Osteocyte (in vitro differentiated cells): ENCODE measurements at places on chromosomes 12 and 14. TPM values are rescaled to one million over a fixed set of nuclear protein-coding genes. Genes with fewer than 3 reads are reported as not detected.
A peak's percentile ranks its signal among the peaks of the same experiment; 100 is the strongest.

PPFIA2 gene
- 0.65 and 0.67 TPM in 2 replicates for total RNA-seq

GPR132 gene
- 0.16 and 0.24 TPM in 2 replicates for total RNA-seq

RD3L gene
- not detected in 2 replicates for total RNA-seq

MSRB3 gene
- 75.8 and 77.3 TPM in 2 replicates for total RNA-seq

BCL2L2 gene
- total RNA-seq, result 21.6 and 27.9 TPM in 2 replicates

JPH4 gene
- total RNA-seq, result not detected in 2 replicates

KRT1 gene
- total RNA-seq, result not detected in 2 replicates

GLT8D2 gene
- total RNA-seq, result 45.4 and 64.7 TPM in 2 replicates

PRB2 gene
- total RNA-seq, result not detected in 2 replicates

VDR gene
- 1.9 and 2.7 TPM in 2 replicates for total RNA-seq

RPS6KL1 gene
- total RNA-seq, result 0.65 and 0.97 TPM in 2 replicates

RAPGEF3 gene
- 1.2 and 1.9 TPM in 2 replicates for total RNA-seq

MGP gene
- 74.1 and 92.6 TPM in 2 replicates for total RNA-seq

DNA sequence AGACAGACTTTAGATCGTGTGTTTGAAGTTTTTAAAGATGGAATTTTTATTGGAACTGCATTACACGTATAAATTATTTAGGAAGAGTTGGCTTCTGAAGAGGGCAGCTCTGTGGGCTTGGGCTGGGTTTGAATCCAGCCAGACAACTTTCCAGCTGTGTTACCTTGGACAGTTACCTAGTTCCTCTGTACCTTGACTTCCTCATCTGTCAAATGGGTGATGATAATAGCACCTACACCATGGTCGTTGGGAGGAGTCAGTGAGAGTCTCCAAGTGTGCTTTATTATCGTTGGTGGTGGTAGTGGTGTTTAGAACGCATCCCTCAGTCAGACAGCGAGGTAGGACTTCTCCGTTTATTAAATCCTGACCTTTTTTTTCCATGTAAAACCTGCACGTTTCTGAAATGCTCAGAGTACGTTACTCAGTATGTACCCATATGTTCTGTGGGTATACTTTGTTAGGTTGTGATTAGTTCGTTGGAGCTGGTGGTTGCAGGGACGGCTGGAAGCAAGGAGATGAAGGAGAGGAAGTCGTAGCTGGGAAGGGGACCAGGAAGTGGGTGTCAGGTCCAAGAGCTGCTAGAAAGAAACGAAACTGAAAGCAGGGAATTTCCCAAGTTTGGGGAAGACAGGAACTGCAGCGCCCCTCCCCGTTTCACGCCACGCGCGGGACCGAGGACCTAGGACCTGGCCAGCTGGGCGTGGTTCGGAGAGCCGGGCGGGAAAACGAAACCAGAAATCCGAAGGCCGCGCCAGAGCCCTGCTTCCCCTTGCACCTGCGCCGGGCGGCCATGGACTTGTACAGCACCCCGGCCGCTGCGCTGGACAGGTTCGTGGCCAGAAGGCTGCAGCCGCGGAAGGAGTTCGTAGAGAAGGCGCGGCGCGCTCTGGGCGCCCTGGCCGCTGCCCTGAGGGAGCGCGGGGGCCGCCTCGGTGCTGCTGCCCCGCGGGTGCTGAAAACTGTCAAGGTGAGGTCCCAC is at the start of gene OAS3:
OAS3 (plus strand) TSS at position 734 of the 979 bp plus-strand sequence; CDS start at position 791, 57 bp downstream.
- no peaks in the 10 kb centered on the region for H3K4me1 ChIP-seq
- no peaks in the 10 kb centered on the region for H3K36me3 ChIP-seq
- peak; percentile 85 for DNase-seq

- H3K4me3 ChIP-seq, result no peak overlapping the region
- no peak overlapping the region for H3K27ac ChIP-seq
- H3K27me3 ChIP-seq, result no peaks in the 10 kb centered on the region
These were observed 52.4 kb downstream of the CLMN start for GRCh38 chr14:95267306-95267705.

DNA sequence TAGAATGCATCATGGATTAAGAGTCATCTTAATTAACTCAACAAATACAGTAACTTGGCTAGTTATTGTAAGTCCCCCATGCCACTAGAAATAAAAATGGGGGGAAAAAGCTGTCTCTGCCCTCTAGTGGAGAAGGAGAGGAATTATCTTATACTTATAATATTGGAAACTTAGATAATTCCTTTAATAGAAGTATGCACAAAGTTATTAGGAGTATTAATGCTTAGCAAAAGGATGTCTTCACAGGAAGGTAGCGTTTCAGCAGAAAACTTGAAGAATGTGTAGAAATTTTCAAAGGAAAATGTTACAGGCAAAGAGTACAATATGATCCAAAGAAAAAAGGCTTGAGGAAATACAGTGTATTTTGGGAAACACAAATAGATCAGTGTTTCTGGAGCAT is 19.8 kb downstream of the OR5AU1 start:
- no peaks in the 10 kb centered on the region for H3K4me1 ChIP-seq
- no peak overlapping the region for H3K27ac ChIP-seq
- peaks cover 36% of the 10 kb centered on the region for H3K27me3 ChIP-seq

GRCh38 chr12:132314516-132315233 is 14.7 kb downstream of the GALNT9 start:
- no peak overlapping the region for H3K27ac ChIP-seq
- DNase-seq, result no peak
- no peak overlapping the region for H3K4me3 ChIP-seq
- peaks cover 9% of the 10 kb centered on the region for H3K27me3 ChIP-seq
- no peaks in the 10 kb centered on the region for H3K36me3 ChIP-seq

DNA sequence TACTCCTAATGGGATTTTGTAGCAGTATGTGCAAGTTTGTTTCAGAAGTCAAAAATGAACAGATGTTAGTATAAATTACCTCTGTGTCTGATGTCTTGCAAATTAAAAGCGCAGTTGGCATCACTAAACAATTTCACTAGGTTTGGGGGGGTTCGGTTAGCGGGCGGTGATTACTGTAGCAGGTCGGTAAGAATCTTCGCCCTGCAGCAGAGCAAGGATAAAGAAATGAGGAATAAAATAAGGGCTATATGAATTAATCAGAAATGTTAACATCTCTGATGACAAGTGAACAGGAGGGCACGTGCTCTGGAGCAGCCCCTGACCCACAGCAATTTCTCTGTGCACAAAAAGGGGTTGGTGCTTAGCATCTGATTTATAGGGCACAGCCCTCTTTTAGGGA is 43.6 kb upstream of the VSX2 start:
- peaks cover 8% of the 10 kb centered on the region for H3K36me3 ChIP-seq
- no peaks in the 10 kb centered on the region for H3K4me1 ChIP-seq
- no peak for DNase-seq

DNA sequence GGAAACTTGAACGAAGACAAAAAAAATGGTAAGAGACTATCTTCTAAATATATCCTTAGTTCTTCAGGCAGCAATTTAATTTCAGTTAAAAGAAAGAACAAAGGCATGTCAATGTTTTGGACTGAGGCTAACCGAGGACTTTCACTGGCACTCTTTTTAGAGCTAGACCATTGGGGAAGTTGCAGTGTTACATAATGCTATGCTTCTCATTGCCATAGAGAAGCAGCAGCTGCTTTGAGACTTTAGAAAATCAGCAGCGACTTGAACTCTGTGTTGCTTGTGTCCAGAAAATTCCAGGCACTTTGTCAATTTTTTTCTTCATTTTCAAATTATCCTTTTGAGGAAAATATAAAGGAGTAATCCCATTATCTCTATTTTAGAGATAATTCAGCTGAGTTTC is 964.2 kb downstream of the NRXN3 start:
- no peak overlapping the region for H3K27ac ChIP-seq
- no peaks in the 10 kb centered on the region for H3K36me3 ChIP-seq
- H3K4me3 ChIP-seq, result no peak overlapping the region
- H3K27me3 ChIP-seq, result peaks cover 8% of the 10 kb centered on the region

GRCh38 chr12:99119449-99119848 is 474.4 kb downstream of the APAF1 start:
- no peak overlapping the region for H3K27ac ChIP-seq
- no peaks in the 10 kb centered on the region for H3K4me1 ChIP-seq
- no peaks in the 10 kb centered on the region for H3K36me3 ChIP-seq
- no peak overlapping the region for H3K4me3 ChIP-seq

GRCh38 chr12:31008241-31008761 is 65.4 kb upstream of the DDX11 start:
- H3K27me3 ChIP-seq, result peaks cover 25% of the 10 kb centered on the region
- H3K4me3 ChIP-seq, result no peak overlapping the region
- no peak overlapping the region for H3K27ac ChIP-seq
- DNase-seq, result no peak
- peaks cover 4% of the 10 kb centered on the region for H3K4me1 ChIP-seq
- no peaks in the 10 kb centered on the region for H3K36me3 ChIP-seq

GRCh38 chr14:34277191-34277590 is 184.8 kb downstream of the SPTSSA start:
- H3K4me1 ChIP-seq, result no peaks in the 10 kb centered on the region
- H3K4me3 ChIP-seq, result no peak overlapping the region
- peaks cover 11% of the 10 kb centered on the region for H3K27me3 ChIP-seq
- no peak for DNase-seq

GRCh38 chr14:73810478-73811163 is 41.0 kb upstream of the PTGR2 start:
- H3K4me1 ChIP-seq, result peaks cover 3% of the 10 kb centered on the region
- H3K4me3 ChIP-seq, result no peak overlapping the region
- no peaks in the 10 kb centered on the region for H3K36me3 ChIP-seq
- H3K27me3 ChIP-seq, result peaks cover 10% of the 10 kb centered on the region
- no peak overlapping the region for H3K27ac ChIP-seq
- no peak for DNase-seq

GRCh38 chr12:106724116-106724515 is 50.4 kb upstream of the RIC8B start:
- no peak overlapping the region for H3K27ac ChIP-seq
- no peaks in the 10 kb centered on the region for H3K4me1 ChIP-seq
- H3K27me3 ChIP-seq, result peaks cover 17% of the 10 kb centered on the region
- H3K4me3 ChIP-seq, result no peak overlapping the region
- no peak for DNase-seq

- H3K4me1 ChIP-seq, result no peaks in the 10 kb centered on the region
- H3K36me3 ChIP-seq, result no peaks in the 10 kb centered on the region
- no peak overlapping the region for H3K4me3 ChIP-seq
- DNase-seq, result no peak
- H3K27ac ChIP-seq, result no peak overlapping the region
These were observed 85.8 kb downstream of the ATP23 start for GRCh38 chr12:58026897-58027891.

DNA sequence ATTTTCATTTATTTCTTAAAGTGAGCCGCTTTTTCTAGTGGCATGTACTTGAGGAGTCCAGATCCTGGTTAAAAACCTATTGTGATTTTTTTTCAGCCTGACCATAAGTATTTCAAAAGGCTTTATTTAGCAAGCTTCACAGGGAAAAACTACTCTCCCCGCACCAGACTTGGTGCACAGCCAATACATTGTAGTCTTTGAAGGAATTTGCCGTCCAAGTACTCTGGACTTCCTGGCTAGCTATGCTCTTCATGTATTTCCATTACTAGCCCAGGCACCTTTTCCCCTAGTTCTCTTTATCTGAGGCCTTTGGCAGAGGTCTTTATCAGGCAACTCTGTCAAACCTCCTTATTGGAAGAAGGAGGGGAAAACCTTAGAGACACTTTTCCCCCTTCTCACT is 234.7 kb downstream of the CCDC91 start:
- H3K27ac ChIP-seq, result no peak overlapping the region
- H3K4me3 ChIP-seq, result no peak overlapping the region
- peaks cover 6% of the 10 kb centered on the region for H3K36me3 ChIP-seq
- H3K27me3 ChIP-seq, result no peaks in the 10 kb centered on the region
- peaks cover 3% of the 10 kb centered on the region for H3K4me1 ChIP-seq

- DNase-seq, result no peak
- no peak overlapping the region for H3K27ac ChIP-seq
- no peak overlapping the region for H3K4me3 ChIP-seq
- peaks cover 31% of the 10 kb centered on the region for H3K27me3 ChIP-seq
- H3K4me1 ChIP-seq, result peaks cover 2% of the 10 kb centered on the region
These were observed 120.9 kb upstream of the BCL2L14 start for GRCh38 chr12:11949738-11950411.

DNA sequence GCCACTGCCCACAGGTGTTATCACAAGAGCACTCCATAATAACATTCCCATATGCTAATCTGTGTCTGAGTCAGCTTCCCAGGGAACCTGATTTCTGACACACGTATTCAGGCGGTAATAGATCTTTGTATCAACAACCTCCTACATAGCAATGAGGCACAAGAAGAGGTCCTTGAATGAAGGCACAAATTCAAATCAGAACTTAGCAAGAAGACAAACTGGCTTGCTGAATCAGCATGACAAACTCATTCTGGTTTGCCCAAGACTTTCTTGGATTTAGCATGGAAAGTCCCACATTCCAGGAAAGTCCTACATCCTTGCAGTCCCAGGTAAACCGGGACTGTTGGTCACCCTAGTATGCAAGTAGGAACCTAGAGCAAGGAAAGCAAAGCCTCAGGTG is 33.9 kb upstream of the RNU6-7 start:
- H3K4me1 ChIP-seq, result no peaks in the 10 kb centered on the region
- DNase-seq, result no peak
- no peaks in the 10 kb centered on the region for H3K36me3 ChIP-seq
- H3K4me3 ChIP-seq, result no peak overlapping the region
- H3K27me3 ChIP-seq, result no peaks in the 10 kb centered on the region

DNA sequence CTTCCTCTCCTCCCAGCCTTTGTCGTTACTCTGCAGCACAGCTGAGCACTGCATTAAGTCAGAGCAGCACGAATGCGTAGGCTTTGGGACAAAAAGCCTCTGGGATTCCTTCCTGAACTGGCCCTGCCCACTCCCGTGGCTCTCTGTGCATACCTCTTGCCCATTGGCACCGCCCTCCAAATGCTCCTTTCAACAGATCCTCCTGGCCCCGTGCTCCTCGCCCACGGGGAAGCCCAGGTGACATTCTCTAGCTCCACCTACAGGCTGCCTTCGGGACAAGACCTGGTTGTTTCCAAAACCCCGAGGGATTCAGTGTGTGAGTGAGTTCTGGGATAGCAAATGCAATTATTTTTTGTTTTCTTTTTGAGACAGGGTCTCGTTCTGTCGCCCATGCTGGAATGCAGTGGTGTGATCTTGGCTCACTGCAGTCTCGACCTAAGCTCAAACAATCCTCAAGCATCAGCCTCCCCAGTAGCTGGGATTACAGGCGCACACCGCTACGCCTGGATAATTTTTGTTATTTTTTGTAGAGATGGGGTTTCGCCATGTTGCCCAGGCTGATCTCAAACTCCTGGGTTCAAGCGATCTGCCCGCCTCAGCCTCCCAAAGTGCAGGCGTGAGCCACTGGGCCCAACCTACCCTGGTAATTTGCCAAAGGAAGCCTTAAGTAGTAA is 17.9 kb upstream of the TDRD9 start:
- no peak for DNase-seq
- H3K4me3 ChIP-seq, result no peak overlapping the region
- H3K36me3 ChIP-seq, result peaks cover 28% of the 10 kb centered on the region
- peaks cover 6% of the 10 kb centered on the region for H3K4me1 ChIP-seq
- no peak overlapping the region for H3K27ac ChIP-seq

- H3K27ac ChIP-seq, result no peak overlapping the region
- no peaks in the 10 kb centered on the region for H3K36me3 ChIP-seq
- no peak overlapping the region for H3K4me3 ChIP-seq
- H3K27me3 ChIP-seq, result no peaks in the 10 kb centered on the region
- no peaks in the 10 kb centered on the region for H3K4me1 ChIP-seq
- no peak for DNase-seq
These were observed 180.9 kb upstream of the CNTN1 start for GRCh38 chr12:40511341-40511740.

GRCh38 chr14:101552786-101553231 is 8.5 kb upstream of the DIO3 start:
- no peaks in the 10 kb centered on the region for H3K36me3 ChIP-seq
- H3K4me3 ChIP-seq, result no peak overlapping the region
- no peak for DNase-seq
- no peaks in the 10 kb centered on the region for H3K4me1 ChIP-seq
- H3K27me3 ChIP-seq, result peaks cover 11% of the 10 kb centered on the region

- H3K4me1 ChIP-seq, result peaks cover 30% of the 10 kb centered on the region
- DNase-seq, result no peak
- H3K4me3 ChIP-seq, result no peak overlapping the region
- H3K27me3 ChIP-seq, result no peaks in the 10 kb centered on the region
These were observed 11.6 kb upstream of the C12orf75 start for GRCh38 chr12:105318651-105319483.

- no peak overlapping the region for H3K27ac ChIP-seq
- DNase-seq, result no peak
- H3K4me3 ChIP-seq, result no peak overlapping the region
These were observed 282.8 kb downstream of the EGLN3 start for GRCh38 chr14:33668066-33668465.
